COR-L47 (cell line): ENCODE measurements at places on chromosomes 7 and 10.

GRCh38 chr7:1025743-1026581 is 18.4 kb upstream of the GPR146 start:
- DNase-seq = no peak

GRCh38 chr7:73701357-73701995 is 18.0 kb downstream of the STX1A start:
- DNase-seq = no peak

DNA sequence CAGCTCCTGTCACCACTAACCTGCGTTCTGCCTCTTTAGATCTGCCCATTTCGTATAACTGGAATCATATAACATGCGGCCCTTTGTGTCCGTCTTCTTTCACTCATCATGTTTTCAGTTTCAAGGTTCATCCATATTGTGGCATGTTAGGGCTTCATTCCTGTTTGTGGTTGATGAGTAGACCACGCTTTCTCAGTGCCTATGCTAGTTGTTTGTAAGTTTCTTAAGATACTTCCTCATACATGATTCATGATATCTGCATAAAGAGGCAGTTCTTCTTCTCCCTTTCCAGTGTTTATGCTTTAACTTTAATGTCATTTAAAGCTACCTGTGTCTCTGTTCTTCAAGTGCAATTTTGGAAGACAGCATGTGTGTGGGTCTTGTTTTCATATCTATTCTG is 79.5 kb upstream of the FAM20C start:
- DNase-seq = no peak

- no peak for DNase-seq
Measured at GRCh38 chr7:90404777-90405176, 1.5 kb downstream of the CLDN12 start.

DNA sequence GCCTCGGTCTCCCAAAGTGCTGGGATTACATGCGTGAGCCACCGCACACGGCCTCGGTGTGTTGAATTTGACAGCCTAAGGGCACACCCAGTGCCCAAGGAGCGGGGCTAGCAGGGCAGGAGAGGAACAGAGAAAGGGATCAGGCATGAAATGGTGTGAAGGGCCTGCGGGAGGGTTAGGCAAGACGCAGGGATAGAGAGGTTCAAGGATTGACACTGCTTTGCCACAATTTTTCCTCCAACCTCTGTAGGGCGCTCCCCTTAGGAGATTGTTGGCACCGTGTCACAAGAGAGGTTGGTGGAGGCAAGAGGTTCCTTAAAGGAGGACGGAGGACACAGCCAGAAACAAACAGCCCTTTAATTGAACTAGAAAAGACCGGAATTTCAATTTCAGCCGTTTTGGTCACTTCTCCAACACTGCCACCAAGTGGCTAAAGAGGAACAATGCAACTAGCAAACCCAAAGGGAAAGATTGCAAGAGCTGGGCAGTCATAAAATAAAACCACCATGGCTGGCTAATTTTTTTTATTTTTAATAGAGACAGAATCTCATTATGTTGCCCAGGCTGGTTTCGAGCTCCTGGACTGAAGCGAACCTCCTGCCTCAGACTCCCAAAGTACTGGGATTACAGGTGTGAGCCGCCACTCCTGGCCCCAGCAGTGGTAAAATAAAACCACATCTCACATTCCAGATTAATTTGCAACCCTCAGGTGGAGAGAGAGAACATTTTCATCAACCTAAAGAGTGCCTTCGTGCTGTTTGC is 6.9 kb upstream of the CREB3L2 start:
- DNase-seq = peak; percentile 54

DNA sequence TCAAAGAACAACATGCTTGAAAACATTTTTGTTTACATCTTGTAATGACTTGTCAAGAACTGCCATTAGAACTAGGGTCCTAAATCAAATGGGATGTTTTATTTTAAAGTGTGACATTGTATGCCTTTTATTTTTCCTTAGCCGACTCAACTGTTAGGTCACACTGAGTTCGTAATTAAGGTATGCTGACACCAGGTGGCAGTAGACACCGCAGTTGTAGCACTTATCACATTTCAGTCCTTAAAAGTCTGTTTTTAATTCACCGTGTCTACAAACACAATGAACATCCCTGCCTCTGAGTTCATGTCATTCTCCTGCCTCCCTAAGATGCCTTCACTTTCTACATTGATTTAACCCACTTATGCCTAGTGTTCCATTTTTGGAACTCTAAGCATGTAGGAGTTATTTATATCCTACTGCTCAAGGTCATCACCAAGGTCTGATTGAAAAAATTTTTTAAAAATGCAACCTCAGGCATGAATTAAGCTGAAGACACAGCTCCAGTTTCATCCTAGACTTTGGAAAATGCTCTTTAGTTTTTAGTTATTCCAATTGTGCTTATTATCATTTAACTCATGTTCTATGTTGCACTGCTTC is 186.1 kb downstream of the BMPER start:
- no peak for DNase-seq

DNA sequence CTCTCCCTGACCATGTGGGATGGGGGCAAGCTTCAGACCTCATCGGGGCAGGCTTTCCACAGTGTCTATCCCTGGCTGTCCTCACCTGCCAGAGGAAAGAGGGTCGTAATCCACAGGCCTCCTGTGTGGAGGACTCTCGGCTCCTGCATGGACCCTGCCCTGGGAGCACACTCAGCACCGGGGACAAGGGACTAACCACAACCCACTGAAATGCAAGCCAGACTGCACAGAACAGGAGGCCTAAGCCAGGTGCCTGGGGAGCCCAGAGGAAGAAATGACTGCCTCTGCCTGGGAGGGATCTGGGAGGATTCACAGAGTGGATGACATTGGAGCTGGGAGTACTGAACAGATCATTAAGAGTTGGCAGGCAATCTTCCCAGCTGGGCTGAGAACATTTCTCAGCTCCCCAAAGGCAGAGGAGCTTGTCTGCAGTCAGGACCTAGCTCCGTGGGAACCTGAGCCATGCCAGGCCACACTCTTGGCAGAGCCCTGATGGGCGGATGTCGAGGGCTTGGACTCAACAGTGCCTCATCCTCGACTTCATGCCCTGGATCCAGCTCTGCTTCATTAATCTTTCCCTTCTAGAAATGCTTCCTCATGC is 213.4 kb downstream of the USP6NL start:
- DNase-seq = no peak

DNA sequence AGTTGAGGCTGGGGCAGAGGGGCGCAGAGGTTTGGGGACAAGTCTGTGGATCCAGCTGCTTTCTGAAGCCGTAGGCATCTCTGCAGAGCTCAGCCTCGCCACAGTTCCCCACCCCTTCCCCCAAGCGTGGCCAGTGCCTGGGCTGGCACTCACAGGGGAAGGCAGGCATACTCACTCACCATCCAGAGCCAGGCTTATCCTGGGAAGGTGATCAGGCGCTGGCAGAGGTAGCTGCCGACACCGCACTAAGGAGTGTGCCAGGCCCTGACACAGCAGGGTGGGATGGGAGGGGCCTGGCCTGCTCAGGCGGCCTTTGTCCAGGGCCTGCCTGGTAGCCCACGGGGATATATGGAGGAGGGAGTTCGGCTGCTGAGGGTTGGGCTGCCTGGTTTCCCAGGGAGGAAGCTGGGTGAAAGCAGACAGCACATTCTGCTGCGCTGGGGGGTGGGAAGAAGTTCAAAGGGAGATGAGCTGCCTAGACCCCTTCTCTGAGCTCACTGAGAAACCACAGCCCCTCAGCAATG is 15.9 kb downstream of the VSIR start:
- no peak for DNase-seq

GRCh38 chr10:51653025-51653424 is 46.4 kb downstream of the CSTF2T start:
- no peak for DNase-seq

DNA sequence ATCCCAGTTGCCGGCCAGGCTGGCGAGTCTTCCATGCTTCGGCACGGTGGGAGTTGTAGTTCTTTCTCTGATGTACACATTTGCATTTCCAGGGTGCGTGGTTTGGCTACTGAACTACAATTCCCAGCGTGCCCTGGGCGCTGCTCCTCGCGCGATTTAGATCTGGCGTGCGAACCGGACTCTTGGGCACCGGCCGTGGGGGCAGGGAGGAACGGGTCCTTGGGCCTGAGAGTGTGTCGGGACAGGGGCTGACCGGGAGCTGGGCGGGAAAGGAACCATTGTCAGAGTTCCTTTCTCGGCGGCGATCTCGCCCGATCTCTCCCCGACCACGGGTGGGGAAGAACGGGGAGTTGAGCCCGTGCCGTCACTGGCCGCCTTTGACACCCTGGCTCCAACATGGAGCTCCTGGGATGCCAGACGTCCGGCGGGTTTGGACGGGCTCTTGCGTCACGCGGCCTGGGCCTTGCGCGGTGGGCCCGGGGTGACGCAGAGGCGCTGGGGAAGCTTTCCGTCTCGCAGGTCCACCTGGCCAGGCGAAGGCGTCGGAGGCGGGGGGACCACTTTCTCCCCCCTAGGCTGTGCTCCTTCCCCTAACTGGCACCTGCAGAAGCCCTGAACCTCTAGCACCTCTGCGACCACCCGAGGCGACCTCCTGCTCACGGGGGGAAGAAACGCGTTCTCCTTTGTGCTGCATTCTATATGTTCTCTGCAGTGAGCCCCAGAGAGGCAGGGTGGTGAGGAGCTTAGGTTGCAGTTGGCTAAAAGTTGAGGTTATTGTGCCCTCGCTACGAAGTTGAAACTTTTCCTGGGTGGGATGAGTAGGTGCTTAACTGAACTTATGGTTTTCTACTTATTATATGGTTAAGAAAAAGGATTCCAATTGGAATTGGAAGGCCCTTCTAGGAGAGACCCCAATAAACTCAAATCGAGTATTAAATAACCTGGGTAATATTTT is 824 bp downstream of the IFRD1 start:
- peak; percentile 96 for DNase-seq

GRCh38 chr10:122014652-122015248 is 25.8 kb downstream of the TACC2 start:
- DNase-seq = no peak

DNA sequence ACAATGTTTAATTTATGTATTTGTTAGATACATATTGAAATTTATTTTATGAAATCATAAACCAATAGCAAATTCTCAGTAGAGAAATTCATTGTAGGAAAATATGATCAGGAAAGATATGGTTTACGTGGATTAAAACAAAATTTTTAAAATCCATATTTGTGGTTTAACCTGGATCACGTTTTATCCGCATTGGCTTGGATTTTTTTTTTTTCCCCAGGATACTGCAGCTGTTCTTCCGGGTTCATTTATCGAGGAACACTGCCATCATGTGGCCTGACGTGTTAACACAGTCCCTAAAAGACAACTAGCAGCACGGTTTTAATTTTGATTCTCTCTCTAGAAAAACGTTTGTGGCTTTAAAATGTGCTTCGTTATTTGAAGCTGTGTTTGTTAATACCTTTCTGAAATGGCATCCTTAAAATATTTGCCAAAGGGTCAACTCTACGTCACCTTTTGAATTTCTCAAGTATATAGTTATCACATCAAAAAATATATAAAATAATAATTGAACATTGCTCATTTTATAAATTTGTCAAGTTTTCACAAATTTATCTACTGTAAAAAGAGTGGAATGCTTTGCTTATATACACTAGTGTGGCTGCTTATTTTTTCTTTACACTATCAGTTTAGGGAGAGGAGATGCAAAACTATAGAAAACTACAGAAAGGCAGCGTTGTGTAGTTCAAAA is 8.7 kb upstream of the ASB4 start:
- DNase-seq = peak; percentile 73

DNA sequence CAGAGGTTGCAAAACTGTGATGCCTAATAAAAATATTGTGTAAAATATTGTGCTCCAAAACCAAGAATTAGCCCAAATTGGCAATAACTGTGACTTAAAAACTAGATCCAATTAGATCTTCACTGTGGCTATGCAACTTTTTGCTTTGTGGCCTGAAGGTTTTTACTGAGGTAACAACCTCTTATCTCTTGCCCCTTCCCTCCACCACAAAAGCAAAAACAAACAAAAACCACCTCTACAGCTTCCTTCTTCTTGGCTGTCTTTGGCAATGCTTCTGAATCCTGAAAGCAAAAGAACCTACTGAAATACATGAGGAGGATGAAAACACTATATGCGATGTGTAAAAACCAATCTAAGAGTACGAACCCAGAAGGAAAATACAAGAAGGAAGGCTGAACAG is 226.7 kb upstream of the MBL2 start:
- no peak for DNase-seq

GRCh38 chr10:23614483-23614882 is 175.6 kb downstream of the OTUD1 start:
- no peak for DNase-seq

DNA sequence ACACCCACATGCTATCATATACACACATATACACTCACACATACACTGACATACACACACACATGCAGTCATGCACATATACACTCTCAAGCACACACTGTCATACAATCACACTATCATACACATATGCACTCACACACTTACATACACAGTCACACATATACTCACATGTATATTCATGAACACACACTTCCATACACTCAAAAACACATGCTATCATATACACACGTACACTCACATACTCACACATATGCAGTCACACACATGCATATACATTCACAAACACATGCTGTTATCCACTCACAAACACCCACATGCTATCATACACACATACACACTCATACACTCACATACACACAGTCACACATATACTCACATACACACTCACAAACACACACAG is 71.0 kb upstream of the PLXNA4 start:
- DNase-seq = no peak

DNA sequence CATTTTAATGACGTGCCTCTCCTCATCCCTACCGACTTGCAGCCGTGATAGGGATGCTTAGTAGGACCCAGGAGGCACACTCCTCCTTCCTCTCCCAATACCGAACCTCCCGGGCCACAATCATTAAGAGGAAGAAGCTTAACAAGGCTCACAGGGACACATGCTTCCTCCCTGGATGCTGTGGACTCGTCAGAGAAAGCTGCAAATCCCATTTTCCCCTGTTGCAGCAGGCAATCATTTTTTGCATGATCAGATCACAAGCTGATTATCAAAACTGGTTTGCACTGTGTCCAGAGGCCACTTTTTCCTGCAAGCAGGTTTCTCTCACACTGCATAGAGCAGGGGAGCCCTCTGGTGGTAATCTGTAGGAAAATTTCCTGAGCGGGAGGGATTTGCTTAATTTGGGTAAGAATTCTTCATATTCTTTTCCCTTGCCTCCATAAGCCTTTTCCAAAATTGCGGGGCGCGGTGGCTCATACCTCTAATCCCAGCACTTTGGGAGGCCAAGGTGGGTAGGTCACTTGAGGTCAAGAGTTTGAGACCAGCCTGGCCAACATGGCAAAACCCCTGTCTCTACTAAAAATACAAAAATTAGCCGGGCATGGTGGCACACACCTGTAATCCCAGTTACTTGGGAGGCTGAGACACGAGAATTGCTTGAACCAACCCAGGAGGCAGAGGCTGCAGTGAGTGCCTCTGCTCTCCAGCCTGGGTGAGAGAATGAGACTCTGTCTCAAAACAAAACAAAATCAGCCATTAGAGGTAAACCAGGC is 16.1 kb upstream of the LAMB4 start:
- DNase-seq = peak; percentile 72

- peak; percentile 4 for DNase-seq
Measured at GRCh38 chr7:34759477-34760125, 101.6 kb downstream of the NPSR1 start.

- no peak for DNase-seq
Measured at GRCh38 chr10:7233259-7233991, 177.4 kb downstream of the SFMBT2 start.
